ENCODE measurements at places on chromosomes 1 and 21.

- no peak for DNase-seq
These were observed 37.2 kb downstream of the ROR1 start for GRCh38 chr1:63810936-63811469.

DNA sequence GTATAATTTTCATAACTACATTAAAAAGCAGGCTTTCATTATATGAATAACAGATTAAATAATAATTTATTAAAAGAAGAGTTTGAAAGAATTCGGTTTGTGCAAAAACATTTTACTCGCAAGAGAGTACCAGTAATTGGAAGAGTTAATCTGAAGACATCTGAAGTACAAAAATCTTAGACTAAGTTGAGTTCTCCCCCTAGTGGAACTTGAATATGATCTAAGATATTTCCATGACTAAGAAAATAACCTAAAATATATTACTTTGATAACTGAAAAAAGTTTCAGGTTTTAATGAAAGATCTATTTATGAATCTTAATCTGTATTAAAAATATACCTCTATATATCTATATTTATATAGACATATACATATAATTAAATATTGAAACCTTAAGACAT lies 112.5 kb upstream of the GFI1 start:
- no peak for DNase-seq

GRCh38 chr1:181013144-181013543 lies 9.5 kb downstream of the STX6 start:
- no peak for DNase-seq

- no peak for DNase-seq
These were observed 13.5 kb downstream of the KCNQ4 start for GRCh38 chr1:40796939-40797667.

GRCh38 chr1:151070474-151071276 lies at the start of gene GABPB2:
GABPB2 (plus strand) TSS chr1:151070761; CDS start chr1:151088190, 17,429 bp downstream.
- peak; percentile 71 for DNase-seq

GRCh38 chr1:18807334-18808063 lies 52.0 kb downstream of the TAS1R2 start:
- DNase-seq = no peak

DNA sequence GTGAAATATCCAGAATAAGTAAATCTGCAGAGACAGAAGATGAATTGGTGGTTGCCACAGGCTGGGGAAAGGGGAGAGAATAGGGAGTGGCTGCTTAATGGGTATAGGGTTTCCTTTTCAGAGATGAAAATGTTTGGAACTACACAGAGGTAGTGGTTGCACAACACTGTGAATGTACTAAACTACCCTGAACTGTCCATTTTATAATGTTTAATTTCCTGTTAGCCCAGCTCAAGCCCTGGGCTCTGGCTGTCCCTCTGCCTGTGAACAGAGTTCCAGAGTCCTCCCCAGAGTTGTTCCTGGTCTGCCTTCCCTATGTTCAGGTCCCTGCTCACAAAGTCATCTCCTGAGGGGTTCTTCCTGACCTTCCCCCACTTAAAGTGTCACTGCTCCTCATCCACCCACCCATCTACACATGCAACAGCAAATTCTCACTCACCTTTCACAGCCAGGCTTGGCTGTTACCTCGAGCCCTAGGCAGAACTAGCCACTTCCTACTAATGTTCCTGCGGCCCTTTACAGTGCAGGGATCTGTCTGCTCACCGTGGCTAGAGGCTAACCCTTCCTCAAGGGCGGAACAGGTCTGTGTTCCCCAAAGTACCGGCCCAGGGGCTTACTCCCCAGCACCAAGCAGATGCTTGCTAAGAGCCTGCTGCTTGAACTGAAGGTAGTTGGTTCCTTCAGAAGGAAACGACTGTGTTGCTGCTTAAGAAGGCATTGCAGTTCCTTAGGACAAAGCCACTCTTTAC lies 22.4 kb downstream of the DHCR24 start:
- DNase-seq = no peak

DNA sequence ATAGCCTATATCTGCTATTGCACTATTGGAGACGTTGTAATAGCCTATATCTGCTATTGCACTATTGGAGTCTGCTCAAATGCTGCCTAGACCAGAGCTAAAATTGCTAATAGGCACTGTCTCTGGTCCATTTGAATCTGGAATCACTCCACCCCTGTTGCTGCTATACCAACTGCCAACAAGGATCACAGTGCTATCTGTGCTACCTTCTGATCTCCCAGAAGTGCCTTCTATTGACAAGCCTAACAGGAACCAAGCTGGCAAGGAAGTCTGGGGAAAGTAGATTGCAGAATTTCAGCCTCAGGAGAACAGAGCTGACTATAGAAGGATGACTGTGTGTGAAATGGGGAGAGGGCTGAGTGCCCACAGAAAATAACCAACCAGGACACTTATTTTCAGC lies 15.9 kb downstream of the RWDD3 start:
- DNase-seq = no peak

DNA sequence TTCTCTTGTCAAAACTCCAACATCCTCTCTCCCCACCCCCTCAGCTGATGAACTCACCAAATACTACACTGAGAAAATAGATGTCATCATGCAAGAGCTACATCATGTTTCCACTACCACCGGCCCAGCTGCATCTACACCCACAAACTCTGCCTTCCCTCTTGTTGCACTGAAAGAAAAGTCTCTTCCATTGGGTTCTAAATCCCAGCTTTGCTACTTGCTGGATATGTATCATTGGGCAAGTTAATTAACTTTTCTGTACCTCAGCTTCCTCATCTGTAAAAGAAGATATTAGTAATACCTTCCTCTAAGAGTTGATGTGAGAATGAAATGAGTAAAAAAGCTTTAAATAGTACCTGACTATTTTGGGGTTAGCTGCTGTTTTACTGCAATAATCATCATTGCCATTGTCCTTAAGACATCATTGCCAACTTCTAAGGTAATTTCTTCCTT lies 108.6 kb downstream of the OLFML2B start:
- DNase-seq = no peak

DNA sequence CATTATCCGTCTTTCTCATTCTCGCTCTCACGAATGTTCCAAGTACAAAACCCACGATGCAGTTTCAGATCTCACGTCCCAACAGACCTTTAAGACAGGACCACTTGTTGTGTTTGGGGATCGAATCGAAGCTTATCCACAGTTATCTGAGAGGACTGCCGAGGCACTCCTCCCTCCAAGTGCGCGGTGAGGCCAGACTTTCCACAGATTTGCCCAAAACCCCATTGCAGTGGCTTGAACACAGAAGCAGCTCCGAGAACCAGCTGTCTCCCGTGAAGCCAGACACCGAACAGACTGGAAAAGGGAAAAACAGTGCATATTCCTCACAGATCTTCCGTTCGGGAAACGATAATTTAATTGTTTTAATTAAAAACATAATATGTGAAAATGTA lies 46.5 kb upstream of the COL6A2 start:
- DNase-seq = no peak

DNA sequence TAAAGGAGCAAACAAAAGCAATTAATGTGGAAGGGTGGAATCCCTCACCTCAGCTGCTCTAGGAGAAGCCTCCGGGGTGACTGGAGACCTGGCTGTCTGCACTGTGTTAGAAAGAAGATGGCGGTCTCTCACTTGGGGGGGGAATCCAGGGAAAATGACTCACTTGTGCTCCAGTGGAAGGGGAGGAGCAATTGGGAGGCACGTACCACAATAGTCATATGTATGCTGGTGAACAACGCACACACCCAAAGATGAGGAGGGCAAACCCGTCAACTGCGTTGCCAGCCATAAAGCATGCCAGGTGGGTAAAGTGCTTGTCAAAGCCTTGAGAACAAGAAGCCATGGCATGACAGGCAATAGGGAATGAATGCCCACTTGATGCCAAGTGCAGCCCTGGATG lies 22.1 kb downstream of the PLEKHA6 start:
- DNase-seq = no peak

- no peak for DNase-seq
These were observed 789.3 kb downstream of the USP25 start for GRCh38 chr21:16519036-16519435.

- DNase-seq = no peak
These were observed 86.8 kb downstream of the TEX35 start for GRCh38 chr1:178599745-178600144.

- DNase-seq = no peak
These were observed 61.1 kb downstream of the SDC3 start for GRCh38 chr1:30847358-30847972.

DNA sequence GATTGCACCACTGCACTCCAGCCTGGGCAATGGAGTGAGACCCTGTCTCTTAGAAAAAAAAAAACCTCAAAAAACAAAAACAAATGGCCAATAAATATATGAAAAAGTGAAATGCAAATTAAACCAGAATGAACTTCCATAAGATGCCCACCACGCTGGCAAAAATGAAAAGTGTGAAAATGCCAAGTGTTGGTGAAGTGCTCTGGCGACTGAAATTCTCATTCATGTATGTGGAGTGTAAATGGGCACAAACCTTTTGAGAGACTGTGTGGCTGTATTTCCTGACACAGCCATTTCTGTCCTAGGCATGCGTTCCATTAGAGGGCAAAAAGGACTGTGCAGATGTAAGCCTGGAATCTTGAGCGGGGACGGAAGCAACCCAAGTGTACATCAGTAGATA lies 18.3 kb downstream of the YBEY start:
- no peak for DNase-seq

- no peak for DNase-seq
These were observed 17.5 kb upstream of the KIF14 start for GRCh38 chr1:200638073-200638472.

- DNase-seq = no peak
These were observed 70.7 kb downstream of the SPATA46 start for GRCh38 chr1:162305969-162306368.

DNA sequence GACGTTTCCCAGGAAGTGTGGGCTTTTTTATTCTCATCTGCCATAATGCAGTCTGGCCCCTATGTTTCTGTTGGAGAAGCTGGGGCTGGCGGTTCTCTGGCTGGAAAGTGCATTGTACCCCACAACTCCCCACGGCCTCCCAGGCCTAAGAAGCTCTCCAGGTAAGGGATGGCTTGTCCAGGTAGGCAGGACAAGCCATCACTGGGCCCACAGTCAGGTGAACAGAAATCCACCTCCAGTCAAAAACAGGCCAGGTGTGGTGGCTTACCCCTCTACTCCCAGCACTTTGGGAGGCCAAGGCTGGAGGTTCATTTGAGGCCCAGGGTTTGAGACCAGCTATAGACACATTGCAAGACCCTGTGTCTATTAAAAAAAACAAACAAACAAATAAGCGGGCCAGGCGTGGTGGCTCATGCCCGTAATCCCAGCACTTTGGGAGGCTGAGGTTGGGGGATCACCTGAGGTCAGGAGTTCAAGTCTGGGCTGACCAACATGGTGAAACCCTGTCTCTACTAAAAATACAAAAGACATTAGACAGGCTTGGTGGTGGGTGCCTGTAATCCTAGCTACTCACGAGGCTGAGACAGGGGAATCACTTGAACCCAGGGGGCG lies 3.1 kb upstream of the WNT9A start:
- DNase-seq = no peak

- DNase-seq = no peak
These were observed 98.4 kb downstream of the C1orf94 start for GRCh38 chr1:34275150-34275549.

- no peak for DNase-seq
These were observed 31.0 kb upstream of the PPP1R15B start for GRCh38 chr1:204442376-204443259.

DNA sequence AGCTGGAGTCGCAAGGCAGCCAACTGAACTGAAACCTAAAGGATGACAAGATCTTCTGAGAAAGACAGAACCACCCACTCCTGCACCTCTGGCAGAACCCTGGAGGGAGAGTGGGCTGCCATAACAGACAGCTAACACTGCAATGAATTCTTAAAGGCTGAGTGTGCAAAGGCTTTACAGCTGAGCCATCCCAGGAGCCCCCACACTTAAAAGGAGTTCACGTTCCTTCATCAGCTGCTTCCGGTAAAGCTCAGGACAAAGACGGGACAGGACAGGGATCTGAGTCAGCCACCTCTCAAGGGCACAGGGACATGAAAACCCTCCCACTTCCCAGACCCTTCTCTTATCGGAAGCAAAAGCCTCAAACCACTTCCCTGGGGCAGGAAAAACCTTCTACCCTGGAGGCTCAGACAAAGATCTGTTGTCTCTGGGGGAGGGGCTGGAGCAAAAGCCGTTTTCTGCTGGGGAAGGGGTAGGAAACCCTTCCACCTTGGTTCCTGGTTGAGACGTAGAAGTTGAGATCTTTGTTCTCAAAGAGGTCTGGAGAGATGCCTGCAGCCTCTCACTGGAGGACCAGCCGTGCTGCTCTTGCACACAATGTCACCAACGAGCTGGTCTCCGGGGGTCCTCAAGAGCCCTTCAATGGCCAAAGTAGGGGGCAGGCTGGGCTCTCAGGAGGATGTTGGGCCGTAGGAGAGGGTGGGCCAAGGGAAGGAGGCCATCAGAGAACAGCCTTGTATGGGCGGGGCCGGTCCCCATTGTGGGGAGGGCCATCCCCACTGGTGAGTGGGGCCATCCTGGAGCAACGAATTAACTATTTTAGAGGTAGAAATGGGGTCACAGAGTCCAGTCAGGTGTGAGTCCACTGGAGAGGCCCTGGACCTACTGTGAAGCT lies 452.4 kb downstream of the PTPRU start:
- DNase-seq = no peak

GRCh38 chr21:38067086-38067739 lies 151.0 kb upstream of the KCNJ6 start:
- DNase-seq = no peak

DNA sequence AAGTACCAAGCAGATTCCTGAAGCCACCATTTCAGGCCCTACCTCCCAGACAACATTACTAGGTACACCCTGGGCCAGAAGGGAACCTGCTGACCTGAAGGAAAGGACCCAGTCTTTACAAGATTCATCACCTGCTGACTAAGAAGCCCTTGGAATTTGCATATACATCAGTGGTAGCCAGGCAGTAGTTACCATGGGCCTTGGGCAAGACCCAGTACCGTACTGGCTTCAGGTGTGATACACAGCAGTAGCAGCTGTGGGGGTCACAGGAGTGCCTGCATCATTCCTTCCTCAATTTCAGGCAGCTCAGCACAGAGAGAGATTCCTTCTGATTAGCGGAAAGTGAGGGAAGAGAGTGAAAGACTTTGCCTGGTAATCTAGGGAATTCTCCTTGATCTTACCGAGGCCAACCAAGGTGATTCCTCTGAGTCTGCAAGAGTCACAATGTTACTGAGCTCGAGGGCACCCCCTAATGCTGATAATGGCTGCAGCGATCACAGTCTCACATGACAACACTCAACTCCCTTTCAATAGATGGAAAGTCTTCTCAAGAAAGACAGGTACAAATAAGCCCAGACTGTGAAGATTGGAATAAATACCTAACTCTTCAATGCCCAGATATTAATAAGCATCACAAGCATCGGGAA lies 22.0 kb upstream of the UHMK1 start:
- no peak for DNase-seq

- DNase-seq = no peak
These were observed 12.8 kb upstream of the SKI start for GRCh38 chr1:2215329-2215728.

DNA sequence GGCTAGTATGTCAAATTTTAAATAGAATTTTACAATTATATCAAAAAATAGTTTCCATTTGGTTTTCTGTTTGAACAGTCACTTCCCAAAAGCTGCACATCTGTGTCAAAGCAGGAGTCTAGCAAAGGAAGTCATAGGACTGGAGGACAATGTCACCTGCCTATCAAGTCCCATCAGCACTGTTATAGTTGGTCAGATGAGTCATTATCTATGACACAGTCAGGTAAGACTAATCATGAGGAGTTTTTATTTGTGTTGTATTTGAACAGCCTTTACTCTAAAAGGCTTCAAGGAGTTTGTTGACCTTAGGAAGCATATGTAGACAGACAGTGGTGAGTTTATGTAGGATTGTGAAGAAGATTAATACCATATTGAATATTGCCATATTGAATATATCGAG lies 74.2 kb upstream of the QSOX1 start:
- DNase-seq = no peak

- DNase-seq = no peak
These were observed 151.0 kb downstream of the FMN2 start for GRCh38 chr1:240242601-240243144.

Data from stimulated activated CD4-positive, alpha-beta T cell treated with anti-CD3 and anti-CD28 coated beads, Interleukin-15, amount 100 ng/mL, for 1 hour (primary cell).